Subcutaneous preadipocyte (primary cell): ENCODE measurements at places on chromosomes 12 and 14. TPM values are rescaled to one million over a fixed set of nuclear protein-coding genes. Genes with fewer than 3 reads are reported as not detected.

Gene EXOC3L4
- not detected in 2 replicates for total RNA-seq

Gene DDX54
- 47.0 and 61.0 TPM in 2 replicates for total RNA-seq

Gene RNF212B
- total RNA-seq, result not detected in 2 replicates

Gene C12orf60
- 1.2 and 2.2 TPM in 2 replicates for total RNA-seq

Gene DAO
- not detected in 2 replicates for total RNA-seq

Gene AQP6
- total RNA-seq, result not detected in 2 replicates

Gene SGPP1
- 20.6 and 27.8 TPM in 2 replicates for total RNA-seq

Gene TBX5
- total RNA-seq, result 2.6 and 6.5 TPM in 2 replicates

Gene DAZAP2
- total RNA-seq, result 139 and 142 TPM in 2 replicates

Gene WNK1
- total RNA-seq, result 94.8 and 137 TPM in 2 replicates

Gene WIF1
- 0.37 and 2.0 TPM in 2 replicates for total RNA-seq

Gene KIF5A
- under 0.01 and 0.20 TPM in 2 replicates for total RNA-seq

Gene ST8SIA1
- total RNA-seq, result 2.2 and 4.0 TPM in 2 replicates
